ENCODE measurements at places on chromosomes 7 and 10.
A peak's percentile ranks its signal among the peaks of the same experiment; 100 is the strongest.

DNA sequence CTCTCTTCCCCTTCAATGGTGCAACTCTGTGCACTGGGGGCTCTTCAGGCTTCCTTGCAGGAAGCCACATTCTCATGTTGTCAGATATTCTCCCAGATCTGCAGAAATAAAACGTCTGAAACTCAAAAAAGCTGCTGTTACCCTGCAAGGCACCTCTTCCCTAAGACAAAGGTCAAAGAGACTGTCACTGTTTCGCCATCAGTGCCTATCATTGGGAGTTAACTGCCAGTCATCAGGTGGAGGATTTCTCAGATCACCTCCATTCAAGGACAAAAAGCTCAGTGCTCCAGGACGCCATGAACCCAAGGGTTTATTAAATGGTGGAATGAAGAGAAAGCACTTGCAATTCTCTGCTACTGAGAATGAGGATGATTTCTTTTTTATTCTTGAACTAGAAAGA, 144.6 kb upstream of the PALS2 start:
- no peak for DNase-seq

GRCh38 chr7:116671681-116672595, at the start of gene MET:
TSS of gene MET (plus strand) at chr7:116672196. CDS start at chr7:116699085, 26,889 bp downstream.
- DNase-seq = peak; percentile 81

GRCh38 chr7:47258798-47259197, 323.1 kb downstream of the TNS3 start:
- no peak for DNase-seq

DNA sequence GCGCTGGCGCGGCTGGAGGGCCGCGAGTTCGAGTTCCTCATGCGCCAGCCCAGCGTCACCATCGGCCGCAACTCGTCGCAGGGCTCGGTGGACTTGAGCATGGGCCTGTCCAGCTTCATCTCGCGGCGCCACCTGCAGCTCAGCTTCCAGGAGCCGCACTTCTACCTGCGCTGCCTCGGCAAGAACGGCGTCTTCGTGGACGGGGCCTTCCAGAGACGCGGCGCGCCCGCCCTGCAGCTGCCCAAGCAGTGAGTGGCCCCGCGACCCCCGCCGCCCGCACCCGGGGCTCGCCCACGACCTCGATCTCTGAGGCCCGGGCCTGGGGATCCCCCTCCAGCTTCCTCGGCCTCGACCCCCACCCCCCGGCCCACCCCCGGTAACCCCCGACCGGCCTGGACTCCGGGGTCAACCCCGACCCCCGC, 537 bp downstream of the FOXK1 start:
- DNase-seq = peak; percentile 64

- no peak for DNase-seq
Observed at GRCh38 chr7:103766660-103767059, 222.8 kb downstream of the RELN start.

DNA sequence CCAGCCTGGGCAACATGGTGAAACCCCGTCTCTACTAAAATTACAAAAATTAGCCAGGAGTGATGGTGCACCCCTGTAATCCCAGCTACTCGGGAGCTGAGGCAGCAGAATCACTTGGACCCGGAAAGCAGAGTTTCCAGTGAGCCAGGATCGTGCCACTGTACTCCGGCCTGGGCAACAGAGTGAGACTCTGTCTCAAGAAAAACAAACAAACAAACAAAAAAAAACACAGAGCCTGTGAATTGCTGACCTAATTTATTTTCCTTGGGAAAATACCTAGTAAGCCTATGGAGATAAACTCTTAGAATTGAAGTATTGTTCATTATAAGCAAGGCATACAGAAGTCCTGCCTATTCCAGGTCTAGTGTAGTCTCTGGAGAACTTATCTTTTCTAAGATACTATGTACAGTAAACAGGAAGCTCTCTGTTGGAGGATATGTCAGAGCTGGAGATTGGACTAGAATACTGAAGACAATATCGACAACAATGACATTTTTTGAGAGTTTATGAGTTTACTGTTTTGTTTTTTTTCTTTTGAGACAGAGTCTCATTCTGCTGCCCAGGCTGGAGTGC, 14.9 kb downstream of the GTF2I start:
- no peak for DNase-seq

DNA sequence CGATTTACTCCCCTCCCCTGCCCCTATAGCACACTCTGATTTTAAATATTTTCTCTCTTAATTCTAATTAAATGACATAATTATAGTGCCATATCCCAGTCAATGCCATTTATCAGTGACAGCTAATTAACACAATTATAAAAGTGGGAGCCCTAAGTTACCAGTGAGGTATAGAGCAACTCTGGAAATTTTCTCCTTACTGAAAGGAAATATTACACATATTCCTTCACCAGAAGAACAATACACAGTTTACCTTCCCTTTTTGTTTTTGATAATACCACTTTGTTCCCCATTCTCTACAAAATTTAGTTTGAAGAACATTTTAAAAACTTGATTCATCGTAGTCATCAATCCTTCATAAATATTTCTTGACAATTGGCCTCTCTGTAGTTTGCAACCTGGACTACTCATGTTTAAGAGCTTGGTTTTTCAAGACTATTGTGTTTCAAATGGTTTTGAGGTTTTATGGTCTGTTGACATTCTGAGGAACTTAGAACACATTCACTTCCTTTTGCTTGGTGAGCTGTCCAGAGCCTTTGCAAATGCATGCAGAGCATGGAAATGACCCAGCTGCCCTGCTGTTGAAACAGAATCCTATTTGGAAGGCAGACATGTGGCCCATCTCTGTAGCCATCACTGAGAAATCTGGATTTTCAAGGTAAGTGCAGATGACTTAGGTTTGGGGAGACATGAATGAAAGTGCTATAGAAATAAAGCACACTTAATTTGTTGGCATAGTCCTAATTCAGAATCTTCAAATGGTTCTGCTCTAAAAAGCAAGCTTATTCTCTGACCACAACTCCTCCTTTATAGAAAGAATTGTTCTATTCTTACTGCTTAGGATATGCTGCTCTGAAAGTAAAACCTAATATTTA, at the start of gene GPR141:
Gene GPR141 (plus strand): TSS at position 521 of the 875 bp plus-strand sequence. CDS start 56,628 bp downstream, outside the sequence.
- DNase-seq = no peak

GRCh38 chr7:138030679-138031351, 28.9 kb upstream of the CREB3L2 start:
- peak; percentile 45 for DNase-seq

- no peak for DNase-seq
Observed at GRCh38 chr7:111183321-111183720, 92.4 kb downstream of the LRRN3 start.

DNA sequence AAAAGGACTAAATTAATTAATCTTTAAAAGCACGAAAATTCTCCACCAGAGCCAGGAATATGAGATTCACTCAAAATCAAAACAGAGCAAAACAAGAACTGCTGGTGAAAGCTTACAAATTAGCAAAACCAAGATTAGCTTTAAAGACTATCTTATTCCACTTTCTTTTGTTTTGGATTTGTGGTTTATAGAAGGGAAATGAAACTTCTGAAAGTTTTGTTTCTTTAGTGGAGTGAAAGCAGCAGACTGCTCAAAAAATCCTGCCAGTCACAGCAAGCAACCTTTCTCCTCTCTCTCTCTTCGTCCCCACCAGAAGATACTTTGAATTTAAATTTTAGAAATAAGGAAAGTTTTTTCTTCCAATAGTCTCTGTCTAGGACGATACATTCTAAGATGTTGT, 7.8 kb downstream of the ACTA2 start:
- no peak for DNase-seq

DNA sequence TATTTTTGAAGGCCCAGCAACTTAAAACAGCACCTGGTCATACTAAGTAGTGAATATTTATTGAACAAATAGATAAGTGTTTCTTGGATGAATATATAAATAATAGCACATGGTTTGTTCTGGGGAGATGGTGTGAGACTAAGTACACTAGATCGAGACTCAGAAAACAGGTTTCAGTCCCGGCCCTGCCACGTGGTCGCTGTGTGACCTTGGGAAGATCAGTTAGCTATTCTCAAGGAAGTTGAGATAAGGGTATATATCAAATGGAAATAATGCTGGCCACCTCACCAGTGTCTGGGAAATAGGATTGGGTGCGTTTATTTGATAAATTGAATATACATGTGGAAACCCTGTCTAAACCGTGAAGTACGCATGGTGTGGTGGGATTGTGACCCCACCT, 354.6 kb downstream of the SDK1 start:
- DNase-seq = no peak

GRCh38 chr10:97032624-97033023, 153.1 kb downstream of the SLIT1 start:
- no peak for DNase-seq

DNA sequence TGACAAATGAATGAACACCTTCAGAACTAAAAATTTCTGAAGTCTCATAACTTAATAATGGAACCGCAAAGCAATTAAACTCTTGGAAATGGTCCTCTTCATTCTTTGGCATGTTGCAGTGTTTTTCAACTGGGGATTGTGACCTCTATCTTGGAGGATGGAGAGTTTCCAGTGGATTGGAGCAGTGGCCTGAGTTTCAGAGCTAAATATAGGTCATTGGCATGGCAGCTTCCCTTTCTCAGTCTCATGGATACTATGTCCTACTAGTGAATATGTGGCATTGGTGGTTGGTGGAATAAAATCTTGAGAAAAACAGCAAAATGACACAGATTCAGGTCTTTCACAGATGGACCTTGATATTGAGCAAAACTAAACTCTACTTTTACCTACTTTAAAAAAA, 24.1 kb upstream of the EPC1 start:
- no peak for DNase-seq

GRCh38 chr7:128954830-128955802, 17.4 kb downstream of the IRF5 start:
- DNase-seq = peak; percentile 63

DNA sequence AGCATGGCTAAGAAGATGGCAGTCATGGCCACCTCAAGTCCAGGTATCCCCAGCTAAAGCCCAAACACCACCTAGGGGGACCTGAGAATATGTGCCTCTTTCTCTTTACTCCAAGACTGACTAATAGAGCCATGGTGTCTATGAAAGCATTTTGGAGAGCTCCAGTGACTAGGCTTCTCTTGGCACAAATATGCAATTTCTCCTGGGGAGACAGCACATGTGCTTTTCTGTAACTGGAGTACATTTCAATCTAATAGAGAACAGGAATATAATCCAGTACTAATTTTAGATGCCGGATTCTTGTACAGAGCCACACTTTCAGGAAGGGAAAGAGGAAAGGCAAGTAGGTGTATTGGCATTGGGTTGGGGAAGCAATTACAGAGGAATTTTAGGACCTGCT, 260.1 kb downstream of the BMPER start:
- DNase-seq = no peak

DNA sequence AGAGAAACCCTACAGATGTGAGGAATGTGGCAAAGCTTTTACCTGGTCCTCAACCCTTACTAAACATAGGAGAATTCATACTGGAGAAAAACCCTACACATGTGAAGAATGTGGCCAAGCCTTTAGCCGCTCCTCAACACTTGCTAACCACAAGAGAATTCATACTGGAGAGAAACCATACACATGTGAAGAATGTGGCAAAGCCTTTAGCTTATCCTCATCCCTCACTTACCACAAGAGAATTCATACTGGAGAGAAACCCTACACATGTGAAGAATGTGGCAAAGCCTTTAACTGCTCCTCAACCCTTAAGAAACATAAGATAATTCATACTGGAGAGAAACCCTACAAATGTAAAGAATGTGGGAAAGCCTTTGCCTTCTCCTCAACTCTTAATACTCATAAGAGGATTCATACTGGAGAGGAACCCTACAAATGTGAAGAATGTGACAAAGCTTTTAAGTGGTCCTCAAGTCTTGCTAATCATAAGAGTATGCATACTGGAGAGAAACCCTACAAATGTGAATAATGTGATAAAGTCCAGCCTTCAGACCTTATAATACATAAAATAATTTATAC, 38.2 kb downstream of the ZNF679 start:
- no peak for DNase-seq

DNA sequence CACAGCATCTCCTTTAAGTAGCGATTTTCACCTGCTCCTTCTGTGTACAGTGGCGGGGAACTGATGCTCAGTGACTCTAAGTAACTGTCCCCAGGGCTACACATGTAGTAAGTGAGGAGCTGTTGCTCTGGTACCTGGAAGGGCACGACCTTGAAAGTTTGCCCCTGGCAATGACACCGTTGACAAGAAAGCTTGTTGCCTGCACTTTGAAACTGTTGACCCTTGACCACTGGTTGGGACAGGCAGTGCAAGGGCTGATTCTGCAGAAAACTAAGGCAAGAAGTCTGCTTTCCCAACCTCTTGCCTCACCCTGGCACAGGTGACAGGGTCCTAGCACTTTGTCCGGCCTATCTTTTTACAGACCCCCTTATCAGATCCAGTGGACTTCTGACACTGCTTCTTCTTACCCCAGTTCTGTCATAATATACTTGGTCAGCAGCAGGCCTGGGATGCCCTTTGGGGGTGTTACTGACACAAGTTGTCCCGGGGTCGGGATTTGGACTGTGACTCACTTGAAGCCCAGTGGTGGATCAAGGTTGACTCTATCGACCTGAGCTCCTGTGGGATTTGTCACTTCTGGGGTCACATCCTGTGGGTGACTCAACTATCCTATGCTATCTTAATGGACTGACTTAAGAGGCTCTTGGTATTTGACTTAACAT, 5.8 kb downstream of the ACSL5 start:
- no peak for DNase-seq

- peak; percentile 65 for DNase-seq
Observed at GRCh38 chr10:19874791-19875190, 58.6 kb downstream of the PLXDC2 start.

GRCh38 chr7:73338321-73338720, 10.4 kb downstream of the FKBP6 start:
- no peak for DNase-seq

DNA sequence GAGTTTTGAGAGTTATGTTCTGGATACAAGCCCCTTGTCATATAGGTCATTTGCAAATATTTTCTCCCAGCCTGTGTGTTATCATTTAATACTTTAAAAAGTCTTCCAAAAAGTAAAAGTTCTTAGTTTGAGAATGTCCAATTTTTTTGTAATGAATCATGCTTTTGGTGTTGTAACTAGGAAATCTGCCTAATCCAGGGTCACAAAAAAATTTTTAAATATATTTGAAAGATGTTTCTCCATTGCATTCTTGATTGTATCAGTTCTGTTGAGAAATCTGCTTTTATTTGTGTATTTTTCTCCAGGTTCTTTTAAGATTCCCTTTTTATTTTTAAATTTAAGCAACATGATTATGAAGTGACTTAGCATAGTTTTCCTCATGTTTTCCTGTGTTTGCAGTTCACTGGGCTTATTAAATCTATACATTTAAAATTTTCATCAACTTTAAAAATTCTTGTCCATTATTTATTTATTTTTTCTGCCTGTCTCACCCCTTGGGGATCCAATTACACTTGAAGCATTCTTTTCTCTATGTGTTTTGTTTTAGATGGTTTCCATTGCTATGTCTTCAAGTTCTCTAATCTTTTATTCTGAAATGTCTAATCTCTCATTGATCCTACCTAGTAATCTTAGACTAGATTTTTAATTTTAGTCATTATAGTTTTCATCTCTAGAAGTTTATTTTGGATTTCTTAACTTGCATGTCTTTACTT, 47.0 kb downstream of the CCDC71L start:
- peak; percentile 73 for DNase-seq

Data from iris pigment epithelial cell (primary cell).